ENCODE measurements at places on chromosomes 6 and 20. TPM values are rescaled to one million over a fixed set of nuclear protein-coding genes. Genes with fewer than 3 reads are reported as not detected.

Gene COL9A3
- 0.17 TPM for total RNA-seq

Gene COL12A1
- total RNA-seq: 147 TPM

- DNase-seq: peak; percentile 56
Observed at GRCh38 chr6:18388271-18388670, 1.1 kb downstream of the RNF144B start.

- no peak for DNase-seq
Observed at GRCh38 chr20:60727425-60727824, 524.6 kb upstream of the CDH4 start.

Gene TRMT6
- total RNA-seq: 31.3 TPM

Gene LPA
- total RNA-seq: not detected

GRCh38 chr6:32153564-32154513 is at the start of gene PPT2:
Gene PPT2 (plus strand): TSS chr6:32154141. CDS start chr6:32154595, 454 bp downstream.
- peak; percentile 87 for DNase-seq

Gene ASIP
- not detected for total RNA-seq

Gene SOX18
- total RNA-seq: not detected

DNA sequence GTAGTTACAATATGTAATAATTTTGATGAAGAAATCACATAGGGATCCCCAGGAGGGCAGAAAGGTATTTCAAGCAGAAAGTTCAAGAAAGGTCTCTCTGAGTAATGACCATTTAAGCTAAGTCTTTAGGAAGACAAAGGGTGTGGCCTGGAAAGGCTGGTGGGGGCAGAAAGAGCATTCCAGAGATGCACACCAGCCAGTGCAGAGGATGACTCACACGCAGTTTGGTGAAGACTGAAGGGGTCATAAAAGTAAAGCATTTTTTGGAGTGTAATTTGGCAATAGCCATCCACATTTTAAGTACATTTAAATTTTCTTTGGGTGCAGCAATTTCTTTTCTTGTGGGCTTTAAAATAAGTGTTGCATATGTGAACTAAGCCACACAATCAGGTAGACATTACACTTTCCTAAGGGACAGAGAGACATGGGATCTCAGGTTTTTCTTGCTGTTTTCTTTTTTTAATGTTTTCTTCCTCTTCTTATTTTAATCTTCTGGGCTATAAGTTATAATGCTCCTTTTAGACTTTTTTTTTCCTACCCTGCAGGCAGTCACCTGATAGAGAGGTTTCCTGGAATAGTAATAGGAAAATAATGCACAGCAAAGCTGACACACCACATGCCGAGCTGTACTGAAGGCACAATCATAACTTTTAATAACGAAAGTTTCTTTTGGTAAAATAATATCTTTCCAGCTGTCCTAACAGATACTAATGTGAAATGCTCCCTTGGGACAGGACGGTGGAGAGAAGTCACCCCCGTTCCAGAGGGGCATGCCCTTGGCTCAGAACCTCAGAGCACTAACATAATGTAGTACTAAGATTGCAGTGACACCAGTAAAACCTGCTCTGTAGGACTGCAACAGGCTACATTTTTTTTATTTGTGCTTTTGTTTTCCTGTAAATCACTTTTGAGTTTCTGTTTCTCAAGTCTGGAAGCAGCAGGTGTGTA is 49.6 kb upstream of the PTPRK start:
- DNase-seq: peak; percentile 98

- DNase-seq: no peak
Observed at GRCh38 chr20:460180-460579, 2.2 kb downstream of the TBC1D20 start.

GRCh38 chr6:108452711-108453195 is 108.0 kb upstream of the FOXO3 start:
- no peak for DNase-seq

GRCh38 chr6:85127168-85127498 is 322.8 kb upstream of the NT5E start:
- DNase-seq: no peak

DNA sequence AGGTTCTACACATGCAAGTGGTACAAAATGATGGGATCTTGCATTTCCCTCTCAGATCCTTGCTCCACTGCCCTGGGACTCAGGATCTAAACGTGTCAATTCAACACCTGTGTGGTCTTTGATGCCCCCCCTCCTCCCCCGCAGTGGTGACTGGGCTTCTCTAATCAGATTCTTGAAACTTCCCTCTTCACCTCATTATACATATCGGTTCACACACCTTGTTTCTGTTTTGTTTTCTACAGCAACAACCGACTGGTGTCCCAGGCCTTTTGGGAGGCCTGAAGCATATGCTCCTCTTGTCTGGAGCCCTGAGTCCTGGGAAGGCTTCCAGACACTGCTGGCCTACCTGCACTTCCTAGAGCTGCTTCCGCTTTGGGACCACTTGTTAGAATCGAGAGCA is 20.0 kb downstream of the SAMD3 start:
- DNase-seq: no peak

DNA sequence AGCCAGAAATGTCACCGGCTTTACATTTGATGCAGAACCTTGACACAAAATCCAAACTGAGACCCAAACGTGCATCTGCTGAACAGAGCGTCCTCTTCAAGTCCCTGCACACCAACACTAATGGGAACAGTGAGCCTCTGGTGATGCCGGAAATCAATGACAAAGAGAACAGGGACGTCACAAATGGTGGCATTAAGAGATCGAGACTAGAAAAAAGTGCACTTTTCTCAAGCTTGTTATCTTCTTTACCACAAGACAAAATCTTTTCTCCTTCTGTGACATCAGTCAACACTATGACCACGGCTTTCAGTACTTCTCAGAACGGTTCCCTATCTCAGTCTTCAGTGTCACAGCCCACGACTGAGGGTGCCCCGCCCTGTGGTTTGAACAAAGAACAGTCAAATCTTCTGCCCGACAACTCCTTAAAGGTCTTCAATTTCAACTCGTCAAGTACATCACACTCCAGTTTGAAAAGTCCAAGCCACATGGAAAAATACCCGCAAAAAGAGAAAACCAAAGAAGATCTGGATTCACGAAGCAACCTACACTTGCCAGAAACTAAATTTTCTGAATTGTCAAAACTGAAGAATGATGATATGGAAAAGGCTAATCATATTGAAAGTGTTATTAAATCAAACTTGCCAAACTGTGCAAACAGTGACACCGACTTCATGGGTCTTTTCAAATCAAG is 108.4 kb downstream of the RTN4IP1 start:
- DNase-seq: no peak

Gene ENPP5
- 0.22 TPM for total RNA-seq

- no peak for DNase-seq
Observed at GRCh38 chr6:96724641-96725040, 112.6 kb downstream of the GPR63 start.

GRCh38 chr6:134980846-134981245 is 30.9 kb upstream of the ALDH8A1 start:
- DNase-seq: no peak

DNA sequence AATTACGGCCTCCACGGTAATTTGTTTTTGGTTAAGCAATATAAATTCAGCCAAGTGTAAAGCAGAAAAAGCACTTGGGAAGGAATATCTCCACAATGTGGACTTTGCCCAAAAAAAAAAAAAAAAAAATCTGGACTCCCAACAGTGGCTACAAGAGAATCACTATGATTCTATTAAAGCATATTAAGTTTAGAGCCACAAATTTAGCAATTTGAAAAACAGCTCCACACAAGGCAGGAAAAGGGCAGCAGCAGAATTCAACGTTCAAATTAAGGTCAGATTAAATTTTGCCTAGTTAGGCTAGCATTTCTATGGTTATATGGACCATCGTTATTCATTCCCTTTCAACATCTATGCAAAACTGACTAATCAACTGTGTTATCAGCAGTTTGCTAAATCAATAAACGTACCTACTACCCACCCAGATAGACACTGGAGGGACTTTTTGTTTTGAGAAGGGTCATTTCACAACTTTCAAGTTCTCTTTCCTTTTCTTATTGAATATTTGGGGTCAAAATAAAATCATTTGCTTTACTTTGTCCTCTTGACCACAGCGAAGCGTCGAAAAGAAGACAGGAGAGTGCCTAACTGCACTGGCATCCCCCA is 1.0 kb downstream of the MCM9 start:
- DNase-seq: no peak

Gene PGC
- not detected for total RNA-seq

Data from M059J (cell line).